ENCODE measurements at places on chromosomes 4 and X. TPM values are rescaled to one million over a fixed set of nuclear protein-coding genes. Genes with fewer than 3 reads are reported as not detected.

GRCh38 chrX:9784332-9784731, 1.9 kb upstream of the SHROOM2 start:
- no peak for DNase-seq

Gene EREG
- 0.21 TPM for polyA plus RNA-seq

Gene RBM47
- polyA plus RNA-seq: 87.4 TPM

Gene MAGEC1
- not detected for polyA plus RNA-seq

Gene HTN1
- not detected for polyA plus RNA-seq

DNA sequence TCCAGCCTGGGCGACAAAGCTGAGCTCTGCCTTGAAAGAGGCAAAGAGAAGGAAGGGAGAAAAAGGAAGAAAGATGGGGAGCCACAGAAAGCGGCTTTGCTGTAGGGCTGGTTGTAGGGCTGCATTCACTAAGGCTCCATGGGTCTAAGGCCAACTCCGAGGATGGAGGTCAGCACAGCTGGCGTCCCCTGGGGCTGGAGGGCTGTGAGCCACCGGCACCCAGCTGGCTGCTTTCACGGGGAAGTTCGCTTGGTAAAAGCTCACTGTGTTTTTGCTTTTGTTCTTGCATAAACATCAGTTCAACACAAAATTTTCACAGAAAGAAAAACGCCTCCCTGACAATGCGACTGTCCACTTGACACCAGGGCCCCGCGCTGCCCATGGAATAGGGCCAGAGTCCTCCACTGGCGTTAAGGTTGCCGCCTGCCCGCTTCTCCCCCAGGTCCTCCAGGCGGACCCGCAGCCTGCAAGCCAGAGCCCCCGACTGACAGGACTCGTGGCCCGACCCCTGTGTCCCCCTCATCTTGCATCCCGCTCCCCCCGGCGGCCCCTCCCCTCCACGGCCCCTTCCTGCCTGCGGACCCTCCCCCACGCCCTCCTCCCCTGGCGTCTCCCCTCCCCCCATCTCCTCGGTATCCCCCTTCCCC, 1.1 kb downstream of the RNF212 start:
- DNase-seq: no peak

GRCh38 chr4:40251366-40251765, 54.5 kb downstream of the RHOH start:
- DNase-seq: no peak

Gene SH3TC1
- 43.1 TPM for polyA plus RNA-seq

Gene MBNL3
- 31.5 TPM for polyA plus RNA-seq

DNA sequence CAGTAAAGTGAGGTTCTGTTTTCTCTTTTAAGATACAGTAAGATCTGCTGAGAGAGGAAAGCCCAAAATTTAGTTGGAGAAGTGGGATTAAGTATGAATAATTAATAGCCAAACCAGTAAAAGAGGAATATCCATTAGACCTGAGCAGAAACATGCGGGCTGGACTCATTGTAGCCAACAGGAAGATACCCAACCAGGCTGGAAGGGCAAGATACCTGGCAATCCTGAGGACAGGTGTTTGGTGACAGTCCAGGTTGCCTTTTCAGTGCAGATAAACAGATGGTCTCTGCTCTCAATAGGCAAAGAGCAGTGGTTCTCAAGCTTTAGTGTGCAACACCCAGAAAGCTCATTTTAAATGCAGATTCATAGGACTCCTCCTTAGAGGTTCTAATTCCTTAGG, 980.8 kb upstream of the GRID2 start:
- no peak for DNase-seq

Gene S100P
- 5.4 TPM for polyA plus RNA-seq

Gene GLOD5
- 1.6 TPM for polyA plus RNA-seq
